ENCODE measurements at places on chromosomes 7 and 10.

- DNase-seq = no peak
These were observed 3.1 kb upstream of the IFIT1B start for GRCh38 chr10:89374713-89375141.

GRCh38 chr7:129865925-129866201, 86.9 kb downstream of the UBE2H start:
- DNase-seq = no peak

GRCh38 chr7:115572111-115572510, 458.5 kb downstream of the TFEC start:
- DNase-seq = no peak

DNA sequence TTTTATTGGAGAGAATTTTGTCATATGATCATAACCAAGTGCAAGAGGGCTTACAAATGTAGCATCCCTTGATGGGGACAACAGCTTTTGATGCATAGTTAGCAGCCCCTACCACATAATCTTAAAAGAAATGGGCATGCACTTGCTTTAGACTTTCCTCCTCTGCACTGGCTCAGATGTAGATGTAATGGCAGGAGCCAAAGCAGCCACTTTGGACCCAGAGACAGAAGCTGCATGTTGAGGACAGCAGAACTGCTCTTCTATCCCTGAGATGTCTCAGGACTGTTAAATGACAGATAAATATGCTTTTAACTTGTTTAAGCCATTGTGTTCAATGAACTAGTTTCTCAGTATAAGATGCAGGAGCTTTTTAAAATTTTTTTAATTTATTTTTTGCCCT, 450.7 kb downstream of the TYW1 start:
- no peak for DNase-seq

- no peak for DNase-seq
These were observed 95.2 kb downstream of the PDGFA start for GRCh38 chr7:424301-424935.

DNA sequence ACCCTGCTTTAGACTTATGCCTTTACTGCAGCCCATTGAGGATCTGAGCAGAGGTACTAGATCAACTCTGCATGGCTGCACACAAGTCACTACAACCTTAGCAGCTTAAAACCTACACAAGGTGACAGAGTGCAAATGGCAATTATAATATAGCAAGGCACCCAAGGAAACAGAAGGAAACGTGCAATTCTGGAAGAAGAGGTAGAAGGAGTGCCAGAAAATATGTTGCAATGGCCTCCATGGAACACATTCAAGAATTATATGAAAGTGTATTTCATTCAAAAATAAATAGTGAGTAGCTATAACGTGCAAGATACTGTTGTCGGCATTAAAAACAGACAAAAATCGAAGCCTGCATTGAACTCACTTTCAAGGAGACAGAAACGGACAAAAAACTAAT, 2.9 kb upstream of the AKR1C8 start:
- no peak for DNase-seq

GRCh38 chr7:57210212-57210611, 78.0 kb upstream of the ZNF479 start:
- no peak for DNase-seq

DNA sequence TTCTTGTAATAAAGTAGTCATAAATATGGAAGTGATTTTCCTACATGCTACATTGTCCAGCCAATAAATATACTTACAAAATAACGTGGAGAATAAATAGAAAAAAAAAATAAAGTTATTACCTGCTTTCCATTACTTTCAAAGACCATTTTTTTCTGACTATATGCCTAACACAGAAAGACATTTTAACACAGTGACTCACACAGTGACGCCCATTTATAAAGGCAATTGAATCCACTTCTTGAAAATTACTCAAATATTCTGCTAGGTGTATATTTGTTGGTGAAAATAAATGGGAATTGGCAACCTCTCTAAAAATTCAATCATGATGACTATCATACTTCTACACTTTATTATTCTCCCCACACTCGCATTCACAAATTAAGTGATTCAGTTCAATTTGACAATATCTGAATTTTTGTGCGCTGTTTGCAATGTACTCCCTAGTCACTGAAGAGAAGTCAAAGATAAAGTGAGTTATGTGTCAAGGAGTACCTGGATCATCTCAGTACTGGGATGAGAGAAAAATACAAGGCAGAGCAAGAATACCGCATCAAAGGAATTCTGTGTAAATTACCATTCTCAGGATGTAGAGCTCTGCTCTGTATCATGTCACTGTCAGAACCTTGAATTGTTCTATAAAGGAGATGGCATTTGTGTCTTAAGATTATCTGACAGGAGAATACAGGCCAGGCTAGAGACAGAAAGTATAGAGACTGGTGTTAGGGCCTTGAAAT, 642.7 kb downstream of the IPMK start:
- DNase-seq = no peak

Data from NCI-H446 (cell line).